Fibroblast of the aortic adventitia (primary cell): ENCODE measurements at places on chromosomes 7 and 10. TPM values are rescaled to one million over a fixed set of nuclear protein-coding genes. Genes with fewer than 3 reads are reported as not detected.

GRCh38 chr10:79452174-79452611 is 6.8 kb upstream of the ZCCHC24 start:
- peak; percentile 71 for DNase-seq

The TMEM229A gene
- total RNA-seq: 3.8 TPM in 1 of 2 replicates, not detected in the other

The BHLHA15 gene
- not detected in 2 replicates for total RNA-seq

DNA sequence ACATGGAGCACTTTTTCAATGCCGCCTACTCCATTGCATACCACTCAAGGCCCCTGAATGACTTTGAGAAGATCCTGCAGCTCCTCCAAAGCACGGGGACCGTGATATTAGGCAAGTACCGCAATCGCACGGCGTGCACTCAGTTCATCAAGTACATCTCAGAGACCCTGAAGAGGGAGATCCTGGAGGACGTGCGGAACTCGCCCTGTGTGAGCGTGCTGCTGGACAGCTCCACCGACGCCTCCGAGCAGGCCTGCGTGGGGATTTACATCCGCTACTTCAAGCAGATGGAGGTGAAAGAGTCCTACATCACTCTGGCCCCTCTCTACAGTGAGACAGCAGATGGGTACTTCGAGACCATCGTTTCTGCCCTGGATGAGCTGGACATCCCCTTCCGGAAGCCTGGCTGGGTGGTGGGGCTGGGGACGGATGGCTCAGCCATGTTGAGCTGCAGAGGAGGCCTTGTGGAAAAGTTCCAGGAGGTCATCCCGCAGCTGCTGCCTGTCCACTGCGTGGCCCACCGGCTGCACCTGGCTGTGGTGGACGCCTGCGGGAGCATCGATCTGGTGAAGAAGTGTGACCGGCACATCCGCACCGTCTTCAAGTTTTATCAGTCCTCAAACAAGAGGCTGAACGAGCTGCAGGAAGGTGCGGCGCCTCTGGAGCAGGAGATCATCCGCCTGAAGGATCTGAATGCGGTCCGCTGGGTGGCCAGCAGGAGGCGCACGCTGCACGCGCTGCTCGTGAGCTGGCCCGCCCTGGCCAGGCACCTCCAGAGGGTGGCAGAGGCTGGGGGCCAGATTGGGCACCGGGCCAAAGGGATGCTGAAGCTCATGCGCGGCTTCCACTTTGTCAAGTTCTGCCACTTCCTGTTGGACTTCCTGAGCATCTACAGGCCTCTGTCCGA is 12.7 kb upstream of the ATP6V0E2 start:
- no peak for DNase-seq

GRCh38 chr7:134509010-134509409 is 18.4 kb upstream of the AKR1B10 start:
- no peak for DNase-seq

The PROSER2 gene
- 3.1 and 4.7 TPM in 2 replicates for total RNA-seq

The TRUB1 gene
- 31.8 and 71.7 TPM in 2 replicates for total RNA-seq

DNA sequence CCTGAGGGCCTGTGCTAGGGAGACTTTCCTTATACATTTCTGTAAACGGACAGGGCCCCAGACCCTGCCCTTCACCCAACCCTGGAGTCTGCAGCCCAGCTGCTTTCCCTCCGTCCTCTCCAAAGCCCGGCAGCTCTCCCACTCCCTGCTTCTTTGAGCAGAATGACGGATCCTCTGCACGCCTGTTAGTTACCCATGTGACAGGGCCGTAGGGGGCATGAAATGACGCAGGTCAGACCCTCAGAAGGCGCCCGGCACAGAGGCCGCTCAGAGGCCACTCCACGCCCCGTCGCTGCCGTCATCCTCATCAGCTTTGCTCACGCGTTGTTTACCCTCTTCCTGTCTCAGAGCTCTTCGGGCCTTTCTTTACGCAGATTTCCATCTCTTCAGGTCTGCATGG is 60.2 kb upstream of the MKRN1 start:
- DNase-seq: no peak

The SHTN1 gene
- 4.2 and 9.2 TPM in 2 replicates for total RNA-seq
